ENCODE measurements at places on chromosomes 12 and 14.

- no peak for DNase-seq
Measured at GRCh38 chr12:49487605-49488004, 51.2 kb upstream of the KCNH3 start.

DNA sequence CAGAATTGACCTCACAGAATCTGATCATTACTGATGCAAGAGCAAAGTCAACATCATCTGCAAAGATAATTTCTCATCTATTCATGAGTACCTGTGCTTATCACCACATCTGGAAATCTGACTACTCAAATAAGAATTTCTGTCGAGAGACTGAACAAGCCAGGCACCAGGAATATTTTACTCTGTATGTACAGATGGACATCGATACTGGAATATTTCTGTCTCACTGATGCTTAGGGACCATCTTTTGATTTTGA lies 105.2 kb downstream of the BICD1 start:
- no peak for DNase-seq

DNA sequence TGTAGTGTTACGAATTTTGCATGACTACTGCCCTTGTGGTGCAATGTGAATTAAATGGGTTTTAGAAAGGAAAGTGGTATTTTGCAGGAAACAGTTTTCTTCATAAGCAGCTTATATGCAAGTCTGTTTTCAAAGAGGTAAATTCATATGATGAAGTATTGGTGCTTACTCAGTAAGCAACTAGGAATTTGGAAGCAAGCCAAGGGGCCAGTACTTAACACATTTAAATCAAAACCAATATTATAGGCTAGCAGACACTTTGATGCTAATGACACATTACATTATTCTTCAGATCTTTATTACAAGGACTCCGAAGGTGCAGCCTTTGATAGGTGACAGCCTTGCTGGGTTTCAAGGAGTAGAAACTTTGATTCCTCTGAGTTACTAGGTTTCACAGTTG lies 23.1 kb downstream of the MGAT4C start:
- no peak for DNase-seq

DNA sequence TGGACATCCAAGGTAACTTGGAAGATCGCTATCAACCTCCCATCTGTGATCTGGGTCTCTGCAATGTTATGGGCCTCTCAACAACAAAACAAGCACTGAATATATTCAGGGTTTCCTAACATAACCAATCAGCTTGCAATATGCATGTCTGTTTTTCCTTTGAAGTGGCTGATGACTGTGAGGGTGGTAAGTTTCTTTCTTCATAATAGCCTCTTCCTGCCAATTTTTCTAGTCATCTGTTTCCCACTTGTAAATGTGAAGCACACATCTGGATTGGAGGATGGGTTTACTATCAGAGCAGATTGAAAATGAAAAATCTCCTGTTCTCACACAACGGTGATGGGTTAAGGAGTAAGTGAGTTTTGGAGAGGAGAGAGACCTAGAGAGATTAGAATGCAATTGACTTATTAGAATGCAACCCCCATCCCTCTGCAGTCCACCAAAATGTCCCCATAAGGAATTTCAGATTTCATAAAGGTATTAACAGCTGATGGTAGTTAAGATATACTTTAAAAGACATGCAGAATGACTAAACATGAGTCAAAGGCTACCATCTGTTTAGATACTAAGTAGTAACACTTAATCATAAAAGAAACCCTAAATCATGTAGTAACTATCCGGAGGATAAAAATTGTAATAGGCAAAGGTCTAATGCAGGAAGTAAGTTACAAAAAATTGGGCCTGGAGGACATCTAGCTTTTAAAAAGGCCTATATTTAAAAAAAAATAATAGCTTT lies 58.4 kb upstream of the SAV1 start:
- DNase-seq = no peak

- no peak for DNase-seq
Measured at GRCh38 chr12:46843811-46844210, 18.0 kb upstream of the SLC38A4 start.

- DNase-seq = no peak
Measured at GRCh38 chr12:19978193-19978592, 390.1 kb upstream of the PDE3A start.

DNA sequence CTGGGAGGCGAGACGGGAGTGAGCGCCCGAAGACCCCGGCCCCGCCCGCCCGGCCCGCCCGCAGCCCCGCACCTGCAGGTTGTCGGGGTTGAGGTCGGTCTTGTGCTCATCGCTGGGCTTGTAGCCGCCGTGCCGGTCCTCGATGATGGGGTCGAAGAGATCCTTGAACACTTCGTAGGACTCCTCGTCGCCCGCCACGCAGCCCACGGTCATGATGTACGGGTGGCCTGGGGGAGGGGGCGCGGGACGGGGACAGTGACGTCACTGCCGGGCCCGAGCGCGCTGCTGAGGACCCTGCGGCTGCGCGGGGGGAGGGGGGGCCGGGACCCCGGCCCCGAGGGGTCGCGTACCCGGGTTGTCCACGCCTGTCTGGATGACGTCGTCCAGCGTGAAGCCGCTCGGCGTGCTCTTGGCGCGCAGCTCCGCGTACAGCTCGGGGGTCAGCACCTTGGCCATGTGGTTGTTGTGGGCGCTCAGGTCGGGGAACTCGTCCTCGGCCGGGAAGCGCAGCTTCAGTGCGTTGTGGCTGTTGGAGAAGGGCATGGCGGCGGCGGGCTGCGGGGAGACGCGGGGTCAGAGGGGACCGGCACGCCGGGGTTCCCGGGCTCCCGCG lies 573 bp downstream of the CKB start:
- no peak for DNase-seq

DNA sequence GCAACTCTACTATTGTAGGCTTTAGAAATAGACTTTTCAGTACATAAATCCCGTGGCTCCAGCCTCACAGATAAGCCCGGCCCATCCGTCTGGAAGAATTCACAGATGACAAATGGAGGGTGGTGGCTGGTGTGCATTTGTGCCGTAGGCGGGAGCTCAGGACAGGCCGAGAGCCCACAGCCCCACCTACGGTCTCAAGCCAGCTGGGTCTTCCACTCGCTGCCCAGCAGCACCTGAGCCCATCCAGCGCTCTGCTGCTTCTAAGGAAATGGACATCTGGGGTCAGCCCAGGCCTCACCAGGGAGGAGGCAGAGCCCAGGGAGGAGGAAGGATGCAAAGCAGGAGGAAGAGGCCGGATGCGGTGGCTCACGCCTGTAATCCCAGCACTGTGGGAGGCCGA lies 72.8 kb downstream of the KIF26A start:
- no peak for DNase-seq

DNA sequence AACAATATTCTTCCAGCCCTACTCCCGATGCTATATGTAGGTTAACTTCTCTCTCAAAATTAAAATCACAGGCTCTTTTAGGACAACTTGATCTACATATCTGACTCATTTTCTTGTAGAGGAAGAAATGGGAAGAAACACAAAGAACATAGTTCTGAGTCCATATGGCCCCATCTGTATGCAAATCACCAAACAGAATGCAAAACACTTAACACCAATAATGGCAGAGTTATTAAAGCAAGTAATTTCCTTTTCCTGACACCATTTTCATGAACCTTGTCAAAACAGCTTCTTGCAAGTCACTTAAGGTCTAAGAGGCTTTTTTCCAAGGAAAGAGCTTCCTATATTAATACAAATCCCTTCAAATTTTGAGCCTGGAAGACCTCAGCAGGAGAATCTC lies 300.4 kb upstream of the CLEC14A start:
- no peak for DNase-seq

DNA sequence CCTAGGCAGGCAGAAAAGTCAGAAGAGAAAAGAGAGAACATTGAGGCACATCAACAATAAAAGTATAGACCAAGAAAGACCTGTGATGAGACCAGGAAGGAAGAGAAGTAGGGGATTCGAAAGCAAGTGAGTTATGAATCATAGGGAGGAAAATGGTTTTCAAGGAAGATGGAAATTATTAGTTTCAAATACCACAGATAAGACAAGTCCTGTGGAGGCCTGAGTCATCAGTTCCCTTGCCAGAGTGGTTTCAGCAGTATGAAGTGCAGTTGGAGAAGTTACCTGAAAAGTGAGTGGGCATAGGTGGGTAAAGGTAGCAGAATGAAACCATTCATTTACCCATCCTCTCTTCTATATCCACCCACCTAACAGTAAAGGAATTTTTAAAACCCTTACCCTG lies 25.2 kb upstream of the TSPAN8 start:
- no peak for DNase-seq

- no peak for DNase-seq
Measured at GRCh38 chr14:81192594-81192993, 28.2 kb downstream of the GTF2A1 start.

DNA sequence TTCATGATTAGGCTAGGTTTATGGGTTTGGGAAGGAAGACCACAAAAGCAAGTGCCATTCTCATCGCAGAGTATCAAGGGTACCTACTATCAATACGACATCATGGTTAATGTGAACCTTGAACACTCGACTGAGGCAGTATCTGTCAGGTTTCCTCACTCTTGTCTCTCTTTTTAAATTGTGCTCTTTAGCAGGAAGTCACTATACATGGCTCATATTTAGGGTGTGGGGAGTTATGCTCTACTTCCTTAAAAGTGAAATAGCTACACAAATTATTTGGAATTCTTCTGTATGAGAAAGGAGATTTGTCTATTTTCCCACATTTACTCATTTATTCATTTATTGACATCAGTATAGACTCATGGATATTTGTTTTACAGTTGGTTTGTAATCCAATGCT lies 5.9 kb upstream of the CLEC4E start:
- no peak for DNase-seq

- no peak for DNase-seq
Measured at GRCh38 chr14:75277008-75277814, 1.4 kb upstream of the FOS start.

DNA sequence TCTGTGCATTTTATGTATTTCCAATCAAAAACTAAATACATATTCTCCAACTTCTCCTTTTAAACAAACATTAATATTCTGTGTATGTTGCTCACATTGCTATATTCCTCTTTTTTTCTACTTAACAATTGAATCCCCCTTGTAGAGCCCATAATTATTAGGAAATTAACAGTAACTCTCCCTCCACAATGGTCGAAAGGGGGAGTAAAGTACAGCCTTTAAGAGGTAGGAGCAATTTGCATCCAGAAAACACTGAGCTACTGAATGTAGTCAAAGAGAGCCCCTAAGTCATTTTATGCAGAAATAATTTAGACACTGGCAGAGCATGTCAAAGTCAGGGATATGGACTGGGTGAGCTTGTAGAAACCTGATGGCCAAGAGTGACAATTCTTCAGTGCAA lies 57.2 kb upstream of the SCN8A start:
- DNase-seq = no peak
